ENCODE measurements at places on chromosomes 7 and 10.

GRCh38 chr10:102982296-102982695, 64.2 kb downstream of the CNNM2 start:
- DNase-seq, result no peak

- no peak for DNase-seq
These were observed 10.9 kb upstream of the FRAT1 start for GRCh38 chr10:97307866-97308780.

GRCh38 chr10:26491276-26491675, 53.1 kb downstream of the APBB1IP start:
- no peak for DNase-seq

DNA sequence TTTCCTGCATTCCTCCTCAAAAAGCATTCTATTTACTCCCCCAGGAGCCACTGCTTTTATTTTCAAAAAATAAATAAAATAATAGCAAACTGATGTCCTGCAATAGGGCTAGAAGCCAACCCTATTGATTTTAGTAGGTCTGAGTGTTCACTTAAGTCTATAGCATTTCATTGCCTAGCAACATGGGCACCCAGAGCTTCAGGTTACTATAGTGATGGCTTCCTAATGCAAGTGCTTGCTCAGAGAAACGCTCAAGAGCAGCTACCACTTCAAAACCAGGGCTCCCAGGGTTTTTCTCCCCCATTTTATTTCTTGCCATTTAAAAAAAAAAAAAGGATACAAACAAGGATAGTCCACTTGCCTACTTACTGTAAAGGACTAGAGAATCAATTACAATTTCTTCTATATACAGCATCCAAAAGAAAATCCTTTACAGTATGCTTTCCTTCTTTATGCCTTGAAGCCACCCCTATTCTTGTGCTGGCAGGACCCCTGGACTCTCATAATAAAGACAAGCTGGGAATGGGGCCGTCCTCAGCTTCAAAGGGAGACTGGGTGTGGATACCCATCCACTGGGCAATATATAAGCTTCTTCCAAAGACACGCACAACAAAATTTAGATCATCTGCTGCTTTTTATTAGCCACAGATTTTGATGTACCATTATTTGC, 133.3 kb downstream of the VPS41 start:
- DNase-seq, result no peak

DNA sequence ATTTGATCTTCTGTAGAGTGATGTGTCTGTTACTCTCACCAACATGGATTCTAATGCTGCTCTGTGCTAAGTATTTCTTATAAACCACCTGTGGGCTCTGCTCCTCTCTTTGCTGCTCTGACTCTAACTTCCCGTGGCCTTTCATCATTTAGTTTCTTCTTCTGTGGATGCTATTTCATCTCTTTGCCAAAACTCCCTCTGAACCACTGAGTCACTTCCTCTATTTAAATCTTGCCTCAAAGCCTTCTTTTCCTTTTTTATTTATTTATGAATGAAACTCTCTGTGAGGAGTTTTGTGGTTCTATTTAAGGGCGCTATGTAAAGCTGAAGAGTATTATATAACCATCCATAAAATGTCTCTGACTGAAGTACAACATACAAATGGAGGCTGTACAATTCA, 538.5 kb downstream of the SUGCT start:
- peak; percentile 29 for DNase-seq

DNA sequence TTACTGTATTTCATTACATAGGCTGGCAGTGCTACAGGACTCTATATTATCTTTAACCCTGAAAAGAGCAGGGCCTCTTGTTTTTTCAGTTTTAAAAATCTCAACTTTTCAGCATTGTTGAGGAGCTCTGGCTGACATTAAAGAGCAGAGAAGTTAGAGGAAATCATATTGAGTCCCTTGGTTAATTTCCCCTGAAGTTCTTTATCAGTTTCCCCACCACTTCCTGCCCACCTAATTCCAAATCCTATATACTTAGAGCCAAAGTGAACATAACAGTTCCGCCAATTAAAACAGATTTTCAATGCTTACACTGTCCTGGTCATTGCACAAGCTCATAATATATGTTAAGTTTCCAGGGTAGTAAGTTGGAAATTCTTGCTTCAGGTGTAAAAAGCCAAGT, 66.0 kb upstream of the MRLN start:
- DNase-seq, result no peak

- DNase-seq, result no peak
These were observed 97.9 kb upstream of the KLF14 start for GRCh38 chr7:130831817-130832481.

GRCh38 chr10:116045366-116046356, 227.3 kb downstream of the GFRA1 start:
- no peak for DNase-seq

DNA sequence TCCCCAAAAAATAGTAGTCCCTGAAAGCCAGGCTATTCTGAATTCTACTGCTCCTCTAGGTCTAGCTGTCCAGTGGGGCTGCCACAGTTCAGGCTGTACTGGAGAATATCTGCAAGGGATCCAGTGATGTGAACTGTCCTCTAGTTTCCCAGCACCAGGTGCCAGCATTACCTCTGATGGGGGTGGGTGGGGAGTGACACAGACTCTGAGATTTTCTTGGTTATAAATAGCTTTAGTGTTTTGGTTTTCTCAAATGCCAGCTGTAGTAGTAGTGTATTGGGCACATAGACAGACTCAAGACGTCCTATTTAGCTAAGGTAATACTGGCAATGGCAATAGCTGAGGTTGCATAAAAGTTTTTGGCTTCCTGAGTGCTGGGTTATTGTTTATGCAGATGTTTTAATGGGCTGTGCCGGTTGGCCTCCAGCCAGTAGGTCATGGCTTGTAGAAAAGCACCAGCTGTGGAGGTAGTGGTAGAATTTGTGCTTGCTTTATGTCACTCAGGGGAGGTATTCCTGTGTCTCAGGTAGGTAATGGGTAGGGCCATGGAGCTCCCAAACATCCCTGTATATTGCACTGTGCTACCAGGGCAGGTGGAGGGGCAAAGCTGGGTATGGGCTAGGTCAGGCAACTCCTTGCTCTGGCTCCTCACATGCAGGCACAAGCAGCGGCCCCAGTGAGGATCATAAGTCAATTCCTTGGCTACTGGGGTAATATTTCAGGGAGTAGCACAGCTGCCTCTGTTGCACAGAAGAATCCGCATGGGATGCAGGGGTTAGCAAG, 338.7 kb upstream of the LRRTM3 start:
- no peak for DNase-seq

DNA sequence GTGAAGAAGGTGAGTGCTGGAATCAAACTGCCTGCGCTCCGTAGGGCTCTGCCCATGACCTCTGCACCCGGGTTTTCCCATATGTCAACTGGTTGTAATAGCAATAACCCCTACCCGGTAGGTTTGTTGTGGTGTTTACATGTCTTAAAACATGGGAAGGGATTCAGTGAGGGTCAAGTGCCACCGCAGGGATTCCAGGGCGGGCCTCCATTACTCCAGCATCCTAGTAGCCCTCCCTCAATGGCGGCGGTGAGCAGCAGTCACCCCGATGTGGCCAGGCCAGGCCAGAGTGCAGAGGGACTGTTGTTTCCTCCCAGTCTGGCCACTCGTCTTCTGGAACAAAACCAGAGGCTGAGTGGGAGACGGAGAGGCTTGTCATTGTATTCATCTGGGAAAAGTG, 37.6 kb upstream of the ENO4 start:
- no peak for DNase-seq

DNA sequence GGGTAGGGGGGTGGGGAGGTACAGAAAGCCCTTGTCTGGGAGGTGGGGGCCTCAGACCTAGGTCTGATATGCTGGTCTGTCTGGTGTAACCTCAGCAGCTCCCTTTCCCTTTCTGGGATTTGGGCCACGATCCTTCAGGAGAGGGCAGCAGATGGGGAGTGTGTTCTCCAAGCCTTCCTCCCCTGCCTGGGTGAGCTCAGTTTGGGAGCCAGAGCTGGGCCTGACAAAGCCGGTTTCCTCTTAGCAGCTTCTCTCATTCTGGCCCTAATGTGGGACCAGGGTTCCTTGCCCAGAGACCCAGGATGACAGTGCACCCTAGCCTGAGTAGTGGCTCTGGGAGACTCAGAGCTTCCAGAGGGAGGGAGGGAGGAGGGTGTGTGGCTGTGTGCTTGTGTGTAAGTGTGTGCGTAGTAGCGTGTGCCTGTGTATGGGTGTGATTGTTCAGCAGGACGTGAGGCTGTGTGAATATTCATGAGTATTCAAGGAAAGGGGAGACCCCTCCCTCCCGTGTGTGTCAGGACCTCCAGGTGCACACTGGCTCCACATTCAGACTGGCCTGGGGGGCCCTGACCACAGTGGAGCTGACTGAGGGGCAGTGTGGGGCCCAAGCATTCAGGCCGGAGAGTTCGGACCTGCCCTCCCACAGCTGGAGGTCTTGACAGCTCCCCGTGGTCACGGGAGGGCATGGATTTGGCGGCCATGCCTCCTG, 96.5 kb downstream of the ZMIZ1 start:
- no peak for DNase-seq

DNA sequence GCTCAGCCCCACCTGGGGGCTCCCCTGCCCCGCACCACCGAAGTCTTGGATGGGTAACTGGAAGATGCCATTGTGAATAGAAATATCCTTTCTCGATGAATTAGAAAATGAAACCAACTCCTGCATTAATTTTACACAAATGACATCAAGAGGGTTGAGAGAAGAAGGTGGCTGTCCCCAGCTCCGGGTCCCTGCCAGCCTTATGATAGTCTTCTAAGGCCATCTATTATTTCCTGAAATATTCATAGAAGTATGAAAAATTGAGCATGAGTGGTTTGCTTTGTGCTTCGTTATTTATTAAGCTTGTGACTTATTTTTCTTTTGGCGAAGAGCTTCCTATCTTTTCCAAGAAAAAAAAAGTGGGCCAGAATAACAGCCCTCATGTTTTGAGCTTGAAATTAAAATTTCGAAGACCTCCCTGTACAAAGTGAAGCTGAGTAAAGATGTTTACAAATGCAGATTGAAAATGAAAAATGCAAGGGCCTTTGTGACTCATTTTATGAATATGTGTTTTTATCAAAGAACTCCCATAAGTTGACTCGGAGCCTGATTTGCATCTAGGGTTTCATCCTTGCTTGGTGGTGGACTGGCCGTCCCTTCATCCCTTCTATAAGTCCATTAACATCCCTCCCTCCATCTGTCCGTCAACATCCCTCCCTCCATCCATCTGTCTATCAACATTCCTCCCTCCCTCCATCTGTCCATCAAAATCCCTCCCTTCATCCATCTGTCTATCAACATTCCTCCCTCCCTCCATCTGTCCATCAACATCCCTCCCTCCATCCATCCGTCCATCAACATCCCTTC, 20.5 kb upstream of the CFAP46 start:
- DNase-seq, result peak; percentile 27

- DNase-seq, result no peak
These were observed 295.4 kb upstream of the KAT6B start for GRCh38 chr10:74530981-74531380.

DNA sequence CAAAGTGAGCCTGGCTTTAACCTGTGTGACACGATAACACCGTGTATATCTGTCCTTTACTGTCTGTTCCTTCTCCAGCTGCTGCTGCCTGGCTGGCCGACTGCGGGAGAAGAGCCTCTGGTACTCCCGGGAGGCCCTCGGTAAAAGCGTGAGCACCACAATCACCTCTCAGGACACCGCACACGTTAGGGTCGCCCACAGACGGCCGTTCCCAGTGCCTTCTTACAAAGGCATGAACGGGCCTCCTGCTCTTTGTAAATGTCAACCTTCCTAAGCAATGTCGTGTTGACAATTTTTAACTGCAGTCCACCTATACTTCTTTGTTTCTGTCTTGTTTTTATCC, 177.6 kb downstream of the DIP2C start:
- DNase-seq, result no peak

DNA sequence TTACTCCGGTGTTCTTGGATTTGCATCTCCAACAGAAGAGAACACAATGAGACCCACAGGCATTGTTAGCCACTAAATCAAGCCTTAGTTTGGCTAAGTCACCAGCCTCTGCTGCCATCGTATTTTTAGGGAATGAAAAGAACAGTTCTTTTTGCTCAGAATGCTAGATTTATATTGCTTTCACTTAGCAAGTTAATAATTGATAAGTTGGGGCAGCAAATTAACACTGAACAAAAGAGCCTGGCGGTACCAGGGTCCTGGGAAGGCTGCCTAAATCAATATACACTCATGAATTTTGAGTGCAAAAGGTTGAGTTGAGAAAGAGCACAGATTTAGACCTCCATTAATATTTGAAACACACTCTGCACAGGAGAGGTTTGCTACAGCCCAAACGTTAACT, 767.7 kb downstream of the TYW1 start:
- no peak for DNase-seq

GRCh38 chr10:15751046-15751445, 31.3 kb upstream of the ITGA8 start:
- DNase-seq, result no peak

- no peak for DNase-seq
These were observed 45.3 kb downstream of the DOCK1 start for GRCh38 chr10:126950401-126951105.

DNA sequence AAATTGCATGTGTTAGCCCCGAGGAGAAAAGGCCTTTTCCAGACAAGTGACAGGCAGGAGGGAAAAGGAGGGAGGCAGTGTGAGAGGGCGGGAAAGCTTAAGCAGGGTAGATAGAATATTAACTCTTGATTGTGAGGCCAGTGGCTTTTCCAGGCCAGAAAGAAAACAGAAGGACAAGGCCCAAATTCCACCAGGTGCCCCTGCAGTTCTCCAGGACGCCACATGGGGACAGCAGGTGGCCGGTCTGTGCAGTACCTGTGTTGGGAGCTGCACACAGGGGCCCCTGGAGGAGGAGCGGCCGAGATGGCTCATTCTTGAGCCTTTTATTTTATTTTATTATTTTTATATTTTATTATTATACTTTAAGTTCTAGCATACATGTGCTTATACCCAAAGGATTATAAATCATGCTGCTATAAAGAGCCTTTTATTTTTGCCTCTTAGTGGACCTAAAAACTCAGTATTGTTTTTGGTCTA, 141.3 kb upstream of the KLF14 start:
- peak; percentile 67 for DNase-seq

GRCh38 chr7:43076189-43076605, 36.2 kb upstream of the HECW1 start:
- peak; percentile 59 for DNase-seq

DNA sequence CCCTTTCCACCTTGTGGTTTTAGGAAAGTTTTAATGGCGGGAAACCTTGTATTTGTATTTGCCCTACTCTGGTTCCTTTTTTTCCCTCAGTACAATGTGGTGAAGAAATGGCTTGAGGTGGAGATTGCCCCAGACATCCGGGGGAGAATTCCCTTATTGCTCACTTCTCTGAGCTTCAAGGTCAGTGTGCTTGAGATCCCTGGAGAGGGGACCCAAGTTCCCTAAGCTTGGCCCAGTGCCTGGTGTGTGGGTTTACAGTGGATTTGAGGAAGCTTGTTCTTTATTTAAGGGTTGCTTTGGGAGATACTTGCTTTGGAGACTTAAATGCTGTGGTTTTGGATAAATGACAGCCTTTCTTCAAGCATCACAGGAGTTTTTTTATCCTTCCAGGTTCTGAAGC, 18.3 kb downstream of the CALHM2 start:
- no peak for DNase-seq

- no peak for DNase-seq
These were observed 38.7 kb upstream of the ANK3 start for GRCh38 chr10:60428387-60428737.

- DNase-seq, result no peak
These were observed 21.3 kb downstream of the MLXIPL start for GRCh38 chr7:73602721-73603651.

GRCh38 chr10:113103131-113103840, 153.2 kb downstream of the TCF7L2 start:
- no peak for DNase-seq

GRCh38 chr7:129843978-129844840, 108.6 kb downstream of the UBE2H start:
- peak; percentile 66 for DNase-seq

Measured in activated naive CD4-positive, alpha-beta T cell treated with anti-CD3 and anti-CD28 coated beads for 36 hours (primary cell).